Left lung (tissue), 14 donors: ENCODE measurements at places on chromosomes 5 and 9.

GRCh38 chr5:110956280-110956912 lies 115.1 kb upstream of the TSLP start:
- DNase-seq, result peak; percentile 74

DNA sequence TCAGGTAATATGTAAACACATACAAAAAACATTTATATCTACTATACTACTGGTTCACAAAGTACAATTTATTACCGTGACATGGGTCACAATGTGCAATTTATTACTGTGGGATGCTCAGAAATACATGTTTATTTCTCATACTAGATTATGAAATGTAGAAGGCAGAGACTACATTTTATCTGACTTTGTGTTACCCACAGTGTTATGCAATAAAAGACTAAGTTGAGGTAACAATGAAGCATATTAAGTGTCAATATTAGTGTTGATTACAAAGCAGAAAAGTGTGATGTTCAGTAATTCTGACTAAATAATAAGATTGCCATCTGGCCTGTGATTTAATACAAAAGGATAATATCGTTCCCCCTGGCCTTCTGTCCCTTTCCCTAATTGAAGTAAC lies 42.4 kb downstream of the CPLANE1 start:
- no peak for DNase-seq

- no peak for DNase-seq
Measured at GRCh38 chr9:130898552-130898852, 1.9 kb upstream of the QRFP start.

- DNase-seq, result no peak
Measured at GRCh38 chr5:73564675-73565074, 764 bp downstream of the ANKRA2 start.

- no peak for DNase-seq
Measured at GRCh38 chr5:40627706-40628105, 52.0 kb upstream of the PTGER4 start.

GRCh38 chr9:106890608-106891007 lies 27.6 kb downstream of the ZNF462 start:
- no peak for DNase-seq

DNA sequence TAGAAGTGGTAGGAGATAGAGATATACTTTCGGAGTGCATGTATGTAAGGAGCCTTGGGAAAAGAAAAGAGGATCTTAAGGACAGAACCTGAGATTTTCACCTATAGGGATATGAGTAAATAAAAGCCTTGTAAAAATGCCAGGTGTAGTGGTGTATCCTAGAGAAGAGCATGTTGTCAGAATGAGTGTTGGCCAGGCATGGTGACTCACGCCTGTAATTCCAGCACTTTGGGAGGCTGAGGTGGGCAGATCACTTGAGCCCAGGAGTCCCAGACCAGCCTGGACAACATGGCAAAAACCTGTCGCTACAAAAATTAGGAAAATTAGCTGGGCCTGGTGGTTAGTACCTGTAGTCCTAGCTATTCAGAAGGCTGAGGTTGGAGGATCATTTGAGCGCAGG lies 76.0 kb downstream of the IPO11 start:
- no peak for DNase-seq

- no peak for DNase-seq
Measured at GRCh38 chr5:17365811-17366138, 132.3 kb upstream of the TAF11L2 start.

- DNase-seq, result no peak
Measured at GRCh38 chr5:57327561-57328367, 153.9 kb downstream of the GPBP1 start.

- no peak for DNase-seq
Measured at GRCh38 chr9:89077519-89077918, 86.3 kb downstream of the S1PR3 start.

DNA sequence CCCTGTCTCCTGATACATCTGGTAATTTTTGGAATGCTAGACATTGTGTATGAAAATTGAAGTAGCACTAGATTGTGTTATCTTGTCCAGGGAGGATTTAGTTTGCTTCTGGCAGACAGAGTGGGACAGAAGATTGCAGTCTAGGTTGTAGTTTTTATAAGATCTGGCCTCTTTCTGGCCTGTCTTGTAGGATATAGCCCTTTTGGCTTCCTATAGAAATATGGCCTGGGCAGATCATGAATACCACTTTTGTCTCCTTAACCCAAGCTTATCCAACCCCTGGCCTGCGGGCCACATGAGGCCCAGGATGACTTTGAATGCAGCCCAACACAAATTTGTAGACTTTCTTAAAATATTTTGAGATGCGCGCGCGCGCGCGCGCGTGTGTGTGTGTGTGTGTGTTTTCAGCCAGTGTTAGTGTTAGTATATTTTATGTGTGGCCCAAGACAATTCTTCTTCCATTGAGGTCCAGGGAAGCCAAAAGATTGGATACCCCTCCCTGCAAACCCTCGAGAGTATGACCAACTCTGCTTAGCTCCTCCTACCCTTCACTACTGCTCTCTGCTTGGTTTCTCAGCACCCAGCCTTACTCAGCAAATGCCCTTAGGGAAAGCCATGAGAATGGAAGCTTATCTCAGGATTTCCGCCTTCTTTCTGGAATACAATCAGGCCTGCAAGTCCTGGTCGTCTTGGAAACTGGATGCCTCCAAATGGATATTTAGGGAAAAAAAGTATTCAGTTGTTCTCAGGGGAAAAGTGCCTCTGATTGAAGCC lies 26.5 kb downstream of the ANKRD33B start:
- no peak for DNase-seq

GRCh38 chr5:51748647-51749046 lies 365.4 kb downstream of the ISL1 start:
- DNase-seq, result no peak

DNA sequence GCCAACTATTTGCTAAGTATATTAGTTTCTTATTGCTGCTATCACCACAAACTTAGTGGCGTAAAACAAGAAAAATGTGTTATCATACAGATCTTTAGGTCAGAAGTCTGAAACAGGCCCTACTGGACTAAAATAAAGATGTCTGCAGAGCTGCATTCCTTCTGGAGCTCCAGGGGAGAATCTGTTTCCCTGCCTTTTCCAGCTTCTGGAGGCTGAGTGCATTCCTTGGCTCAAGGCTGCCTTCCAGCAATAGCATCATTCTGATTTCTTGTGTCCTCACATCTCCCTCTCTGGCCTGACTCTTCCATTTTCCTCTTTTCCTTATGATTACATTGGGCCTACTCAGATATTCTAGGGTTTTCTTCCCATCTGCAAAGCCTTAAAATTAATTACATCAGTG lies 15.9 kb downstream of the MAN2A1 start:
- no peak for DNase-seq

DNA sequence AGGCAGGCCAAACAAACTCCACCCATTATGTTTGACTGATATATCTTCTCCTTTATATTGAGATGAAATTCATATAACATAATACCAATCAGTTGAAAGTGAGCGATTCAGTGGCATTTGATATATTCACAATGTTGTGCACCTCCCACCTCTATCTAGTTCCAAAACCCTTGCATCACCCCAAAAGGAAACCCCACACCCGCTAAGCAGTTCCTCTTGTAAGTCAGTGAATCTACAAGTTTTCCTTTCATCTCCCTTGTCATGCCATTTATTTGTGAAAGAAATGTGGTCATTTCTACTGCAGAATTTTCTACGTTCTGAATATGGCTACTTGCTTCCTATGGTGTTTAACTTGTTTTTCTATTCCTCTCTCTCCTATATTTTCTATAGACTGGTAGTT lies 99.4 kb upstream of the PTPN3 start:
- DNase-seq, result no peak

DNA sequence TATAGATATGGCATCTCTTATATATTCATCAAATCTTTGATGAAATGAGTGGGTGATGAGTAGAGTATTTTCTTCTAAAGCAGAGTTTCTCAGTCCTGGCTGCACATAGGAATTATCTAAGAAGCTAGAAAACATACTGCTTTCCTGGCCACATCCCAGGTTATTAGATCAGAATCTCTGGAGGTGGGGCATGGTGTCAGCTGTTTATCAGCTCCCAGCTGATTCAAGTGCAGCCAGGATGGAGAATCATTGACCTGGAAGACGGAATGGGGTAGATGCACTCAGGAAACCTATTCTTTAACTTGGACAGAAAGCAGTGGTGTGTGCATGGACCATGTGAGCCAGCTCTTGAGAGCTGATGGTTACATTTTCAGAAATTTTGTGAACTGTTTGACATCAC lies 108.1 kb upstream of the IL6ST start:
- no peak for DNase-seq

DNA sequence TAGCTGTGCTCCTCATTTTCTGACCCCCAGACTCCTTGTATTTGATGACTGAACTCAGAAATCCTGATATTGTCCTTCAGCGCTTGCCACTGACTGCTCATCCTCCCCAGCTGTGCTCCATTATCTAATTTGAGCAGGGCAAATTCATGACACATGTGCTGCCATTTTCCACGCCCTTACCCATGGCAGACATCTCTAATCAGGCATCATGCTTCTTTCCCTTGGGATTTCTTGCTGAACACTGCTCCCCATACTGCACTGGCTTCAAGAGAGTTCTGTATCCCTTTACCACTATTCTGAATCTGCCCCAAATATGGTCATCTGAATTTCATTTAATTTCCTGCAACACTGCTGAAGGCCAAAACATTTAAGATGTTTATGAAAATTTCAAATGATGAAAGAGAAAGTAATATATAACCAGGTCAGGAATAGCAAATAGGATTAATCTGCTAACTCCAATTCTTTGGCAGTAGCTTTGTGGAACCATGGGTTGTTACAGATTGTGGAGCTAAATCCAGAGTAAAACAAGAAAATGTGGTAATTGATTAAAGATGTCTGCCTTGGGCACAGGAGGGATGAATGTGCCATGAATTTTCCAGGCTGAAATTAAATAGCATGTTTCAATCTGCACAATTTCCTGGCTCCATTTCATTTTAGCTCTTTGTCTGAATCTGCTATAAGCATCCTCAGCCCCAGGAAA lies 93.6 kb downstream of the CYFIP2 start:
- DNase-seq, result no peak

DNA sequence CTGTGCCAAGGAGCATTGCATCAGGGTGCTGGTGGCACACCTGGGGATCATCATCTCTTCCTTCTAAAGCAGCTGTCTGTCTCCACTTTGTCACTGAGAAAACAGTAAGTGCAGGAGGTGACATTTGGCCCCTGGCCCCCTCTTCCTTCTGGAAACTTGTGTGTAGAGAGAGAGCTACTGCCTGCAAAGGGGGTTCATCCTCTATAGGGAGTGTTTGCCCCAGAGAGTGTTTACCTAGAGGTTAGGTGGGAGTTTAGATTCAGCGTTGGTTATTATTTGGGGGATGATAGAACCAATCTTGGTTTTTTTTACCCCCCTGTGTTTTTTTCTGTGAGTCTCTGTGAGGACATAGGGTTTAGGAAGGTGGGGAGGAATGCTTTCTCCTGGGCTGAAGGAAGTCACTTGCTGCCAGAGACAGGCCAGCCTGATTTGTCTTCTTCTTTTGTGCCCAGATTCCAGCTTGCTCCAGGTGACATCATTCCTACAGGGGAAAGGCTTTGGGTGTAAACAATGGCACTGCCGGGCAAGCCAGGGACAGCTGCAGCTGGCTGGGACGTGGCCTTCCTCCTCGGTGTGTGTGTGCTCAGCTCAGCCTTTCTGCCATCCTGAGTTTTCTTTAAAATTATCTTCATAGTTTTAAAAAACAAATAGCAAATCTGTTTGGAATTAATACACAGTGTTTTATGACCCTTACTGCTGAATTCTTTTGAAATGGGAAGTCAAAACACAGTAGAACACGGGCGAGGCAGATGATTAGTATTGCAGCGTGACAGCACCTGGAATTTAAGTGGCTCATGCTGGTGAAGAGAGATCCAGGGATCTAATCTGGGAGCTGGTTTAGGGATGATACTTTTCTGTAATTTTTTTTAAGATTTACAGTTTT lies 24.5 kb downstream of the PRRC2B start:
- no peak for DNase-seq

DNA sequence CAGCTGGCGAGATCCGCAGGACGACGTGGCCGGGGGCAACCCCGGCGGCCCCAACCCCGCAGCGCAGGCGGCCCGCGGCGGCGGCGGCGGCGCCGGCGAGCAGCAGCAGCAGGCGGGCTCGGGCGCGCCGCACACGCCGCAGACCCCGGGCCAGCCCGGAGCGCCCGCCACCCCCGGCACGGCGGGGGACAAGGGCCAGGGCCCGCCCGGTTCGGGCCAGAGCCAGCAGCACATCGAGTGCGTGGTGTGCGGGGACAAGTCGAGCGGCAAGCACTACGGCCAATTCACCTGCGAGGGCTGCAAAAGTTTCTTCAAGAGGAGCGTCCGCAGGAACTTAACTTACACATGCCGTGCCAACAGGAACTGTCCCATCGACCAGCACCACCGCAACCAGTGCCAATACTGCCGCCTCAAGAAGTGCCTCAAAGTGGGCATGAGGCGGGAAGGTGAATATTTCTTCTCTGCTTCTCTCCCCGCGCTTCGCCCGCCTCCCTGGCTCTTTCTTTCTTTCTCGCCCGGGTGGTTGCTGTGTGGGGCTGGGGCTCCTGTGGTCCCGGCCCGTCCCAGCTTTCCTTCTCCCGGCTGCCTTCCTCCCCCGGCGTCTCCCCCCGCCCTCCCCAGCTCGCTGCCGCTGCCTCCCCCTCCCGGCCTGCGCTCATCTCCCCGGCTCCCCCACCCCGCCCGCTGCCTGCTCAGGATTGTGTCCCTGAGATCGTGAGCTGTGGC lies 2.2 kb downstream of the NR2F1 start:
- DNase-seq, result no peak

- no peak for DNase-seq
Measured at GRCh38 chr5:95591490-95591901, 28.4 kb upstream of the GPR150 start.

DNA sequence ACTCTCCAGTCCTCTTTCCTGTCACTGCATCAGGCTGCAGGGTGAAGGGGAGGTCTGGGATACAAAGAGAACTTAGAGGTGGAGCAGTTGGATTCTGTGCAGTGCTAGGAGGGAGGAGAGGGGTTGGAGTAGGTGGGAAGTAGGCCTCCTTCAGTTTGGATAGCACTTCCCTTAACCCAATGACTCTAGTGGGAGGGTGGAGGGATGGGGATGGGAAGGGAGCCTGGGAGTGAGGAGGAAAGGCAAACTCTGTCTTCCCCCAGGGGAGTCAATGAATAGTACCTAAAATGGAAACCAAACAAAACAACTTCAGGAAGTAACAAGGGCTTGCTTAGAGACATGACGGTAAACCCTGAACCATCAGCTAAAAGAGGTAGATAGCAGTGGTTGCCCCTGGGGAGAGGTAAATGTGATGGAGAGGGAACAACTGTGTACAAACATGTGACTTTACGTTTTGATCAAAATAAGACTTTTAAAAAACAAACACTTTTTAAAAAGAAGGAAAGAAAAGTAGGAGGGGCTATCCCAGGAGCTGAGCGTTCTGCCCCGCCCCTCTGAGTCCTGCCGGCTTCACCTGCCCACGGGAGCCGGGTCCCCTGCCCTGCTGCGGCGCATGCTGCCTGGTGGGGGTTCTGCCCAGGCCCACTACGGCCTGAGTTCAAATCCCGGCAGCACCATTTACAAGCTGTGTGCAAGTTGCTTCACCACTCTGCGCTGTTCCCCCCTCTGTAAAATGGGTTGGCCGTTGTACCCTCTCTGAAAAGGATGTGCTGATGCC lies 30.9 kb downstream of the GSN start:
- DNase-seq, result no peak

- peak; percentile 50 for DNase-seq
Measured at GRCh38 chr9:90827181-90827871, 25.7 kb downstream of the SYK start.

GRCh38 chr9:92525306-92525705 lies 10.5 kb downstream of the ECM2 start:
- DNase-seq, result no peak
